ENCODE measurements at places on chromosomes 1 and 21.

DNA sequence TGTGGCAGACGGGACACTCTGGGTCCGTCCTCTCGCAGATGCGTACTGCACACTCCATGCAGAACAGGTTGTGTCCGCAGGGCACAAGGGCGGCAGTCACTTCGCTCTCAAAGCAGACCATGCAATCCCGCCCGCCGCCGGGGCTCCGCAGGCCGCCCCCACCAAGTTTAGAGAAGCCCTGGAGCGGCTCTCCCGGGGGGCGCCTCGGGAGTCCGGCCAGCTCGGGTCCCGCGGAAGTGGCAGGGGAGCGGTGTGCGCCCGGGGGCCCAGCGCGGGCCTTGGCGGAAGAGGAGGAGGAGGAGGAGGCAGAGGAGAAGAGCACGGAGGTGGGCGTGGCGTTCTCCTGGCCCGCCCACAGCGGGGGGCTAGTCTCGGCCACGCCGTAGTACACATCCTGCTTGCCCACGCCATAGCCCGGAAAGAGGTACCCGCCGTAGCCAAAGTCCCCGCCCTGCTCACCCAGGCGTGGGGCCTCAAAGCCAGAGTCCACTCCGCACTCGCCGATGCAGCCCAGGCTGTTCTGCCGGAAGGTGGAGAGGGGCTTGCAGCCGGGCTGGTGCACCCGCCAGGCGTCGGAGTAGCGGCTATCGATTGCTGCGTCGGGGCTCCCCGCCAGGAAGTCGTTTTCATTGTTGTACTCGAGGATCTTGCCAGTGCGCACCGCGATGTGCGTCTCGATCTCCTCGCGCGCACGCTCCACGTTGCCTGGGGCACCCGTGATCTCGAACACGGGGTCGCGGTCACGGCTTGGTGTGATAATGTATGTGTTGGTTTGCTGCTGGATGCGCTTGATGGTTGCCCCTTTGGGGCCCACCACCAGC, 5.4 kb downstream of the MEX3A start:
- peak; percentile 68 for DNase-seq

DNA sequence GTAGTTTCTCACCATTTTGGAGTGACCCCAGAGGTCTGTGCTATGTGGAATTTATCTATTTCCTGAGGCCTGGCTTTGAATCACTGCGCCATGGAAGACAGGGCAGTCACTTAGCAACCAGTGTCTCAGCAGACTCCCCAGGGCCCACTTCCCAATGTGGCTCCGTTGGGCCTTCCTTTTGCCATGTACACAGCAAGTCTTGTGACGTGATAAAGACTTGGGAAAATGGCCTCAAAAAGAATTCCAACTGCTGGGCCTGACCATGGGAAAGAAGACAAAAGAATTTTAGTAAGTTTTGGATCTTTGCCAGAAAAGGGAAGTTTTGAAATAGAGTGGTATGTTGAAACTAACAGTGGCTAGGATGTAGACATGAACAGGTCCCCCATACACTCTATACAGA, 36.2 kb downstream of the TLR5 start:
- no peak for DNase-seq

DNA sequence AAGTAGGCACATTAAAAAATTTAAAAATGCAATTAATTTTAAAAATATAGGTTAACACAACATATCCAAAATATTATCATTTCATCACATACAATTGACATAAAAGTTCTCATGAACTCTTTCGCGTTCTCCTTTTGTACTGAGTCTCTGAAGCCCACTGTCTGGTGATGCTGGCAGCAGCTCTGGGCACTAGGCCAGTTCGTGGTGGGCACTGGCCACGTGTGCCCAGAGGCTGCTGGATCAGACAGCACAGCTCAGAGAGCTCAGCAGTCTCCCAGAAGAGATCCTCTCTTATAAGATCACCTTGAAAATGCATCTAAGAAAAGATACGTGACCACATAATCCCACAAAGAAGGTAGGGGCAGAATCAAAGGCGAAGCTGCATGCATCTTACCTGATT, 9.9 kb downstream of the CEP104 start:
- DNase-seq = no peak

DNA sequence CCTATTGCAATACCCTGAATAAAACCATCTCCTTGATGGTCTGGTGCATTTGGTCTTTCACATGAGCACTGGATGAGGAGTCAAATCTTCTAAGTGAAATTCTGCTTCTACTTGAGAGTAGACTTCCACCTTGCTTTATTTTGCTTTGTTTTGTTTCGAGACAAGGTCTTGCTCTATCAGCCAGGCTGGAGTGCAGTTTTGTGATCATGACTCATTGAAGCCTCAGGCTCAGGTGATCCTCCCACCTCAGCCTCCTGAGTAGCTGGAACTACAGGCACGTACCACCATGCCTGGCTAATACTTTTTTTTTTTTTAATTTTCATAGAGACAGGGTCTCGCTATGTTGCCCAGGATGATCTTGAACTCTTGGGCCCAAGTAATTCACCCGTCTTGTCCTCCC, 65.8 kb upstream of the F3 start:
- DNase-seq = no peak

DNA sequence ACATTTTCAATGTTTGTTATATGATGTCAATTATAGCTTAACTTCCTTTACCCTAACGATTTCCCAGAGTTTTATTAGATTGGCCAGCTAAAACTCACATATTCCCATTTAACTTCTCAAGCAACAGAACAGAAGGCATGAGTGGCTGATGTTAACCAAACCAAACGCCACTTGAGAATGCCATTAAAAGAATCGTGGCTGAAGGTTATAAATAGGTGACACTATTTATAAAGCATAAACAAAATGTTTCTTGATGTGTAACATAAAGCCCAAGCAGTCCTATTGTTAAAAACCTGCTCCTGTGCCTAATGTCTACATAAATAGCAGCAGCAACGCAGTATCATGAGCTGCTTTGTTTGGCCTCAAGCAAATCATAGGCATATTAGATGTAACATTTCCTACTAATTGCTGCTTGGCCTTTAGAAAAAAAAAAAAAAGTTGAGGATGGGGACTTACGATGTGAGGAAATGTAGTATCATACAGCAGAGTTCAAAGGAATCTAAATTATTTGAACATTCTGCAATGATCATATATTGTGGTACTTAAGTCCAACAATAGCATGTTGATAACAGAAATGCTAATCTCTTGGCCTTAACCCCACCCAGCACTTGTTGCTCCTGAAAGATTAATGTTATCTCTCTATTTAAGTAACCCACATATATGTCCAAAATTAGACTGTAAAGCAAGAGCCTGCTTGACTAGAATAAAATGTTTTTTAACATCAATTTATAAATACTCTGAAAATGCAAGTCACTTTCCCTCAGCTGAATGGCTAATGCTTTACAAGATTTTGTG, 106.0 kb downstream of the ESRRG start:
- no peak for DNase-seq

GRCh38 chr1:235954306-235955283, 87.9 kb upstream of the LYST start:
- DNase-seq = no peak

DNA sequence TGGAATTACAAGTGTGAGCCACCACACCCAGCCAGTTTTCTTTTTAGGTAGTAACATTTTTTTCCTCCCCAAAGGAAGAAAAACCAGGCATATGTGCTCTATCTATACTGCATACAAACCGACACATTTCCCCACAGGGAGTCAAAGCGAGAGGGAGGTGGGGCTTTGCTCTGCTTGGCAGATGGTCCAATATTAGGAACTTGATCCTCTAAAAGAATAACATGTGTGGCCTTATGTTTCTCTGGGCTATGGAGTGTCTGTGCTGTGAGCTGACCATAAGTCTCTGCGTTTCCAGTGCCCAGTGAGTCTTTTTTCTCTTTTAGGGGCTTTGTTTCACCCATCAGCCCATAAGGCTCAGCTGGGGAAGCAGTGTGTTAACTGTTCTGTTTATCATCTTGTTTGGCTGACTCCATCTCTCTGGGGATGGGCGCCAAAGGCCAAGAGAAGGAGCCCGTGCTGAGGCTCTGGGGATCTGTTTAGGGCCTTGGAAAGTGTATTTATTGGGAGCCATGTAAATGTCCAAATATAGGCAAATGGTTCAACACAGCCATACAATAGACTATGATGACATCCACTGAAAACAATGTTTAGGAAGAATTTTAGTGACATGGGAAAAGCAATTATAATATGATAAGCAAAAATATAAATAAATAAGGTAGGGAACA, 20.2 kb downstream of the LMOD1 start:
- DNase-seq = no peak

- DNase-seq = no peak
These were observed 25.6 kb downstream of the XCL2 start for GRCh38 chr1:168518201-168518689.

DNA sequence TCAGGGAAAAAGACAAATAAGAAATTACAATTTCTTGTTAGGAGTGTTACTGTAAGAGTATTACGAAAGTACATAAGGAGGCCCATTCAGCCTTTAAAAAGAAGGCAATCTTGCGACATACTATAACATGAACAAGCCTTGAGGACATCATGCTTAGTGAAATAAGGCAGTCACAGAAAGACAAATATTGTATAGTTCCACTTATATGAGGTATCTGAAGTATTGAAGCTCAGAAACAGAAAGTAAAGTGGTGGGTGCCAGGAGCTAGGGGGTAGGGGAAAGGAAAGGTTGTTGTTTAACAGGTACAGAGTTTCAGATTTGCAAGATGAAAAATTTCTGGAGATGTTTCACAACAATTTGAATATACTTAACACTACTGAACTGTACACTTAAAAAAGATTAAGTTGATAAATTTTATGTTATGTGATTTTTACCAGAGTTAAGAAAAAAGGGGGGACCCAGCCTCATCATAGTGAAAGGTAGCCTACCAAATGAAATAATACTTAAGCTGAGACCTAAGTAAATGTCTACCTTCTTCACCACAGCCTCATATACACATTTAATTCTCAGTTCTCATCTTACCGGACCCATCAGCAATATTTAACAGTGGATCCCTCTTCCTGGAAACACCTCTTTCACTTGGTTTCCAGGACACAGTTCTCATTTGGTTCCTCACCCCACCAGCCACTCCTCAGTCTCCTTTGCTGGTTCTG, 19.5 kb downstream of the USP24 start:
- DNase-seq = no peak

DNA sequence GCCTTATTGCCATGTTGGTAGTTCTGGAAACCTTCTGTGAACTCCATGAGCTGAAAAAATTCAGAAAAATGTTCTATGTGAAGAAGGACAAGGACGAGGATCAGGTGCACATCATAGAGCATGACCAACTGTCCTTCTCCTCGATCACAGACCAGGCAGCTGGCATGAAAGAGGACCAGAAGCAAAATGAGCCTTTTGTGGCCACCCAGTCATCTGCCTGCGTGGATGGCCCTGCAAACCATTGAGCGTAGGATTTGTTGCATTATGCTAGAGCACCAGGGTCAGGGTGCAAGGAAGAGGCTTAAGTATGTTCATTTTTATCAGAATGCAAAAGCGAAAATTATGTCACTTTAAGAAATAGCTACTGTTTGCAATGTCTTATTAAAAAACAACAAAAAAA, 57.4 kb downstream of the KCNK1 start:
- no peak for DNase-seq

DNA sequence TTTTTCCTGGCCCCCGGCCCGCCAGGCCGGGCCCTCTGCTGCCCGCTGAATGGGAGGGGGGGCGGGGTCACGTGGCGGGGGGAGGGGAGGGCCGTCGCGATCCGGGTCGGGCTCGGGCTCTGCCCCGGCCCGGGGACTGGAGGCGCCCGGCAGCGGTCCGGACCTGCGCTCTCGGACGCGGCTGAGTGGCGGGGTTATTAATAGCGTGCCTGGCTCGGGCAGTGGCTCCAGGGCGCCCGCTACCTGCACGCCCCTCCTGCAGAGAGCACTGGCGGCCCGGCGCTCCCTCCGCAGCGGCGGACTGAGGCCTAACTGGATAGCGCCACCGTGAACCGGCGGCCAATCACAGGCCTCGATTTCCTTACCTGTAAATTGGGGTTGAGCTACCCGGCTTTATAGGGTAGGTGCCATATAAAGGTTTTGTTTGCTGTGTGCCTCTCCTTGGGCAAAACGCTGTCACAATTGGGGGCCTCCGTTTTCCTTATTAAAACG, 28.1 kb downstream of the AHDC1 start:
- DNase-seq = no peak

DNA sequence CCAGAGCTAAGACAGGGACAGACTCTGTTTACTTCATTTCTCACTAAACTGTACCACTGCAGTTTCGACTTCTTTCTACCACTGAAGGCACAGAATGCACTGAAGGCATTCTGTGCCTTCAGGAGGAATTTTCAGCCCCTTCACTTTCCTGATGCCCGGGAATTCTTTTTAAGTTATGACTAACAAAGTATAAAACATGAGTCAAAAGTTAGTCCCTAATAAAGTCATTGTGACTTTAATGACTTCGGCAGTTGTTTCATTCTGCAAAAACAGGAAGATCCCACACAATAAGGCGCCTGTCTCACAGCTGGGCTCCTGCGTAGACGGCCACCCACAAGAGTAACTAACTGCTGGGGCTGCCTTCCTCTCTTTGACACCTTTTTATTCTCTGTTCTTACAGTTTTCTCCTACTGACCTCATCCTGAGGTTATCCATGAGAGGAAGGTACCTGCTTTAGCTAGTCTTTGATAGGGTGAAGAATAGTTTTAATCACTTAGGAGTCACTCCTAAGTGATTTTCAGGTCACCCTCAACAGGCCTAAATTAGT, 183.9 kb upstream of the SGIP1 start:
- DNase-seq = no peak

- DNase-seq = no peak
These were observed 219.0 kb upstream of the HOOK1 start for GRCh38 chr1:59595774-59596173.

DNA sequence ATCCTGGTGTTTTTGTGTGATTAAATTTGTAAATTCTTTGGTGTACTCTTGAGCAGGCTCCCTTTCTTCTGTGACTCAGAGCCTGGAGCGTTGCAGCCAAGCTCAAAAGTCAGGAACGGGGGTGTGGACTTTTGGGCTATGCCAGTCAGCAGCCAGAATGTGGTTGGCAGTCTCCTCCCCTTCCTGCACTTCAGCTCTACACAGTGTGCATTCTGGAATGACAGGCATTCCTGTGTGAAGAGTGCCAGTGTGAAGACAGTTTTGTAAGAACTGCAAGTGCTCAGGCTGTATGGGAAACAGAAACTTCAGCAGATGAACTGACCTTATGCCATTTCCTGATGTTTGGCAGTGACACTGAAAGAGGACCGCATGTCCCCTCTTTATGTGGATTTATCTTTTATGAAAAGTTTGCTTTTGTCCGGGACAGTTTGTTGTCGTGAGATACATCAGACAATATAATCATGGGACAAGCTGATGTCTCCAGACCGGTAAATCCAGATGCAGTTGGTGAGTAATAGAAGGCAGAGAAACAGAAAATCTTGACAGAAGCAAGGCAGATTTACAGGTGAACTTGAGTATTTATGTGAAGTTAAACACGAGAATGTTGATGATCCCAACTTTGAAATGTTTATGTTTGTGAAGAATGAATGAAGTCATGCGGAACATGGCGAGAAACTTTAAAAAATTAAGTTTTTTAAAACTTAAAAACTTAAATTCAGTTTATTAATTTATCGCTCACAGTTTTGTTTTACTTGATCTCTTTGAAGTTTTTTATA, 67.7 kb upstream of the RCC1 start:
- DNase-seq = peak; percentile 46

- DNase-seq = no peak
These were observed 9.2 kb upstream of the NGF start for GRCh38 chr1:115347282-115347681.

- no peak for DNase-seq
These were observed 611.7 kb downstream of the LMO4 start for GRCh38 chr1:87940421-87940820.

- DNase-seq = no peak
These were observed 116.1 kb downstream of the UCHL5 start for GRCh38 chr1:192943108-192943507.

All from liver (tissue), 10 donors.